ENCODE measurements at places on chromosomes 5 and 9.

DNA sequence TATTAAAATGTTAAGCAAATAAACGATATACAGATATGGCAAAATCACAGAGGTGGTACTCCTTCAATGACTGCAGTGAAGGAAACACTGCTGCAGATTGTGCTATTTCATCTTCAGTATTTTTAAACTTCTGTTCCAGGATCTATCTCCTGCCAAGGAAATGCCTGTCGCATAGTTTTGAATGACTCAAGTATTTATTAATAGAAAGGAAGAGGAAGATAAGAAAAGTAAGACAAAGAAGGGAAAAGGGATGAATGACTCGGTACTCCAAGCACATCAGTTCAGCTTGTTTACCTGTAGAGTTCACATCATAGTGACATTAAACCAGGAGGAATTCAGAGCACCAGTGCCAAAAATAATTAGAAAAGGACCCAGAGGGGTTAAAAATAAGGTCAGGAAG, 5.1 kb upstream of the GPX8 start:
- peaks cover 9% of the 10 kb centered on the region for H3K4me1 ChIP-seq
- H3K27ac ChIP-seq, result no peak overlapping the region
- peak; percentile 80 for DNase-seq

DNA sequence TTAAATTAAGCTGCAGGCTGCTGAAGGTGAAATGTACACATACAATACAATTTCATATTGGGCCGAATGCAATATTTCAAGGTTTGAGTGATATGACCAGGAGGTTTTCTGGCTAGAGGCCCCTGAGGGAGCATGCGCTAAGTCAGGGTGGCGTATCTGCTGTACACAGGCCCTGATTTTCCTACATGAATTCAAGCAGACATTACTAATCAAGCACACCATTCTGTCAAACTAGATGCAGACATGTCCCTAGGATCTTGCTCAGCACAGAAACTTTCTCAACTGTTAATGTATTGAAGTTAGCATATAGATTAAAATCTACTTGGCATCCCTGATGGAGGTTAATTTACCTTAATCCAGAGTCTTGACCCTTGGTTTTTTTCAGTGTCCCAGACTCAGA, 10.7 kb upstream of the LECT2 start:
- no peaks in the 10 kb centered on the region for H3K36me3 ChIP-seq
- no peak for DNase-seq
- no peak overlapping the region for H3K27ac ChIP-seq
- no peaks in the 10 kb centered on the region for H3K27me3 ChIP-seq
- 0 out of 2 replicates have a peak, but pooled peaks cover 2% of the 10 kb centered on the region for H3K4me1 ChIP-seq

GRCh38 chr9:134928436-134929192, 10.9 kb upstream of the FCN1 start:
- H3K27me3 ChIP-seq, result peaks cover 23% of the 10 kb centered on the region
- no peak overlapping the region for H3K4me3 ChIP-seq
- H3K27ac ChIP-seq, result no peak overlapping the region
- no peaks in the 10 kb centered on the region for H3K36me3 ChIP-seq
- DNase-seq, result no peak

- peaks cover 3% of the 10 kb centered on the region for H3K4me1 ChIP-seq
- no peak overlapping the region for H3K27ac ChIP-seq
- peaks cover 14% of the 10 kb centered on the region for H3K36me3 ChIP-seq
- no peak for DNase-seq
- H3K27me3 ChIP-seq, result no peaks in the 10 kb centered on the region
Measured at GRCh38 chr5:32426440-32427151, 17.9 kb downstream of the ZFR start.

DNA sequence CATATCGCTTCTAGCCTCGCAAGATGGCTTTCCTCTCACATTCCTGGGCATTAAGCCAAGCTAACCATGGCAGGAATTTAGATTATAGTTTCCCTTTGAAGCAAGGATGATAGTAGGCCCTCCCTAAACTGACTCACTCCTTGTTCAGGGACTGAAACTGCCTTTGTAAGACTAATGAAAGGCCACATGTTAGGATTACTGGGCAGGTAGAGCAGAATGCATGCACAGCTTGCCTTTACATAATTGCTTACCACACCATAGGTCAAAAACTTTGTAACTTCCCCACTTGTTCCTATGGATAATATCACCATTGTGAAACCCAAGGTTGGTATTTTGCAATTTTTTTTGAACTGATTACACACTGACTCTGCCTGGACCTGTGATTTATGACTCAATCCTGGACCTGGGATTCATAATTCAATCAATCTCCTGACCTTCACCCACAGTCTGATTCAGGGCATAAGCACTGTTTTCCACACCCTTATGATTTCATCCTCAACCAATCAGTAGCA, 41.0 kb upstream of the PRDM9 start:
- H3K4me1 ChIP-seq, result no peaks in the 10 kb centered on the region
- no peaks in the 10 kb centered on the region for H3K27me3 ChIP-seq
- no peak overlapping the region for H3K4me3 ChIP-seq
- H3K36me3 ChIP-seq, result no peaks in the 10 kb centered on the region
- no peak overlapping the region for H3K27ac ChIP-seq

DNA sequence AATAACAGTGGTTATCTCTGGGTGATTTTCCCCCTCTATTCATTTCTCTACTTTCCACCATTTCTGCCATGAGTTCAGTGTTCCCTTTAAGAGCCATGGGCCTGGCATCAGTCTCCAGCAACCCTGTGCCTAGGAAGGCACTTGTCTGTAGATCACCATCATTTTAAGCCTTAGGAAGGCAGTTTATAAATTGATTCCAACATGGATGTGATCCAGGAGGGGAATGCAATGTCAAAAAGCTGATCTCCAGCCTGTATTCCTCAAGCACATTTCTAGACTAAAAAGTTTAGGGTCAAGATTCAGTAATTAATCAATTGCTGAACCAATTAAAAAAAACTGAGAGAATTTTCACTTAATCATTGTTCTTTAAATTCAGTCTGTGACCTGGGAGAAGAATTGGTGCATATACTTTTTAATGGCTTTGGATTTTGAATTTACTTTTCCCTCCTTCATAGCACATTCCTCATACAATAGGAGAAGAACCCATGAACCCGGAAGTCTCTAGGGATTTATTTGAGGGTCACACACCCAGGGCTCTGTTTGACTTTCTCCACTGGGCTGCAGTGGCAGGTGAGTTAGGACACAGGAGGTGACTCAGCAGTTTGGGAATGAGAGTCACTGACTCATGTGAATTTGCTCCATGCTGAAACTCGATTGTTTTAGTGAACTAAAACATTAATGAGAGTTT, 6.1 kb upstream of the ERMP1 start:
- H3K4me1 ChIP-seq, result peaks cover 13% of the 10 kb centered on the region
- H3K27me3 ChIP-seq, result peaks cover 7% of the 10 kb centered on the region
- H3K36me3 ChIP-seq, result no peaks in the 10 kb centered on the region

DNA sequence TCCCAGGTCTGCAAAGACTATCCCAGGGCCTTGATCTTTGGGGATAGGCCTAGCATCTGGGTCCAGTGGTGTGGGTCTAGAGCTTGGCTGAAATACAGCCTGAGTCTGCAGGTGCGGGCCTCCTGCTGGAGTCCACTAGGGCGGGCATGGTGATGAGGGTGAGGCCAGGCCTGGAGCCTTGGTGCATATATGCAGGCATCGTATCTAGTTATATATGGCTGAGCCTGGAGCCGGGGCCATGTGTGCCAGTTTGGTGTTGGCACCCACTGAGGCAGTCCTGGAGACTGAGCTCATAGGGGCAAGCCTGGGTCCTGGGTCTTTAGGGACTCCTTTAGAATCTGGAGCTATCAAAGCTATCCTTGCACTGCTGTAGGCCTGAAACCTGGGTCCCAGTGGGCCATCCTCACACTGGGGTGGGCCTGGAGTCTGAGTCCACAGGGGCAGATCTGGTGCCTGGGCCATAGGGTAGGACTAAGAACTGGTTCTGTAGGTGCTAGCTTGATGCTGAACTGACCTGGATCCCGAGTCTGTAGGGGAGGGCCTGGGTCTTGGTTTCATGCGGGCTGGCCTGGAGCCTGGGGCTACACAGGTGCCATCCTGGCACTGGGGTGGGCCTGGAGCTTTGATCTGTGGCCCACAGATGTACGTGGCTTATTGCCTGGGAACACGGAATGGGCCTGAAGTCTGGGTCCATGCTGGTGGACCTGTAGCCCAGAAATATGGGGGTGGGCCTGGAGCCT, 346.5 kb upstream of the MEF2C start:
- H3K36me3 ChIP-seq, result no peaks in the 10 kb centered on the region
- no peak overlapping the region for H3K27ac ChIP-seq
- no peak for DNase-seq
- no peak overlapping the region for H3K4me3 ChIP-seq
- no peaks in the 10 kb centered on the region for H3K4me1 ChIP-seq

DNA sequence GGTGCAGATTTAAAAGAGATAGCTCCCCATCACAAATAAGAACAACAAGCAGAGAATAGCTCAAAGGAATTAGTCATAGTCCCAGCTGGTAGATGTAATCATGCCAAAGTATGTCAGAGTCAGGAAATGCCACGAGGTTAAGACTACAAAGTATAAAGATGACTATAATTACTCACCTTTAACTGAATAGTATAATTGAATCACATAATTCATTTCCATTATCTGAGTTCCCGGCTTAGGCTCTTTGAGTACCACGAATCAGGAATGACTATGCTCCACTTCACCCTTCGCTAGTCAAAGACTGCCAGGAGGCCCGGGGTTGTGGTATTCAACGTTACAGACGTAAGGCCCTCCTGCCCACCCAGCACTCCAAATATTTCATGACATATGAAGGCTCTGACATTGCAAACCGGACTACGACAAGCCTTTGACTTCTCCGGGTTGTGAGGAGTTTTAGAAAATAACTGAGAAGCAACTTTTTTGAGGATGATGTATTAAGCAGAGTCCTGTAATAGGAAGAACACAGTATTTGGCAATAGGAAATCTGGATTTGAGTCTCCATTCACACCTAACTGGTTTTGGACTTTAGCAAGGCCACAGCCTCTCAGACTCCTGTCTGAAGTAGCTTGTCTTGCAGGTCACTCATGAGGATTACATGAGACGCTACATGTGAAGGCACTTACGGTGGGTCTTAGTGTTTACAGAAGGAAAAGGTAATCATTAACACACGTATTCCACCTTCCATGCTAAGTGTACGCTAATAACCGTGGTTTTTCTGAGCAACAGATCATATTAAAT, 64.6 kb downstream of the ENC1 start:
- no peaks in the 10 kb centered on the region for H3K36me3 ChIP-seq
- peaks cover 4% of the 10 kb centered on the region for H3K4me1 ChIP-seq
- H3K27ac ChIP-seq, result no peak overlapping the region
- no peak overlapping the region for H3K4me3 ChIP-seq
- DNase-seq, result peak; percentile 85
- H3K27me3 ChIP-seq, result no peaks in the 10 kb centered on the region

DNA sequence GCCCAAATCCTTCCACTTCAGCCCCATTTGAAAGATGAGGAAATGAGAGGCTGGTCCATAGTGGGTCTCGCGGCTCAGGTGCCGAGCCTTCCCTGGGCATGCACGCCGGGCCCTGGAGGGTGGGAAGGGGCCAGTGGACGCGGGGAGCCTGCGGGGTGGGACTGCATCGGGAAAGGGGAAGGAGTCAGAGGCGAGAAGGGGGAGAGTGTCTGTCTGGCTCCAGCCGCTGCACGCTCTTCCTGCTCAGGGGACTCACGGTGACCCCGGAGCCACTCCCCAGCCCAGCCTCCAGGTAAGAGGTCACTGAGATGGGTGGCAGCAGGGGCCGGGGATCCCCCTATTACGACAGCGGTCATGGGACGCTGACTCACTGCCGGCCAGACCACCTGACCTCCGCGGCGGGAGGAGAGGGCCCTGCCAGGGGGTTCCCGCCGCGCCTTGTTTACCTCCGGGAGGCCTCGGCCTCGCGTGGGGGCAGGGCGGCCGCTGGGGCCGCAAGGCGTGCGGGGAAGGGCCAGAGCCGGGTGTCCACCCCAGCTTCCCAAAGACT, 1.9 kb upstream of the SQSTM1 start:
- H3K4me3 ChIP-seq, result no peak overlapping the region
- H3K4me1 ChIP-seq, result peaks cover 33% of the 10 kb centered on the region
- H3K27me3 ChIP-seq, result no peaks in the 10 kb centered on the region
- peak overlapping the region; percentile 99 for H3K27ac ChIP-seq

GRCh38 chr5:143147902-143148301, 255.6 kb downstream of the NR3C1 start:
- H3K4me1 ChIP-seq, result peaks cover 12% of the 10 kb centered on the region
- no peaks in the 10 kb centered on the region for H3K27me3 ChIP-seq
- no peak overlapping the region for H3K27ac ChIP-seq
- DNase-seq, result peak; percentile 57
- H3K36me3 ChIP-seq, result no peaks in the 10 kb centered on the region

DNA sequence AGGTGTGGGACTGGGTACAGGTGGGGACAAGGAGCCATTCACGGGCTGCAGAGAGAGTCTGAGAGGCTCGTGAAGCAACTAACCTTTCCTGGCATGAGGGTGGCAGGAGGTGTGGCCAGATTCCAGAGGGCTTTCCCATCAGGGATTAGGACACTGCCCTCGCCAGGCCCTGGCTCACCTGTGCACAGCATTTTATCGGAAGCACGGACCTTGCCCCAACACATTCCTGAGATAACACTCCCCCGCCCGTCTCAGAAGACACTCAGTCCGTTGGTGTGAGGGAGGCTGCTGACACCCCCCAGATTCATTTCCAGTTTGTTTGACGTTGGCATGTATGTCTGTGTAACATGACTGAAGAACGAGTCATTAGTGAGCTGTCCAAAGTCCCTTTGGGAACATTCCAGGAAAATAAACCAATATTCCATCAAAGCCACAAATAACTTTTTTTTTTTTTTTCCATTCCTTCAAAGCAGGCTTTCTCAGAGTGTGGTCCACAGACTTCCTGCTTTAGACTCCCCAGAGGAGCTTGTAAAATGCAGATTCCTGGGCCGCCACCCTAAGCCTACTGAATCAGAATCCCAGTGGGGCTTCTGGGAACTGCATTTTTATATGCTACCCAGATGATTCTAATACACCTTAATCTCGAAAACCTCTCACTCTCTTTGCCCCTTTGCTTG, 23.4 kb downstream of the WWC1 start:
- peak overlapping the region; percentile 75 for H3K27ac ChIP-seq
- DNase-seq, result peak; percentile 99
- H3K36me3 ChIP-seq, result no peaks in the 10 kb centered on the region

GRCh38 chr5:127324756-127325155, 34.2 kb downstream of the MEGF10 start:
- peaks cover 5% of the 10 kb centered on the region for H3K27me3 ChIP-seq
- DNase-seq, result no peak
- H3K4me1 ChIP-seq, result no peaks in the 10 kb centered on the region
- H3K36me3 ChIP-seq, result no peaks in the 10 kb centered on the region

GRCh38 chr9:114880291-114880745, 50.1 kb downstream of the TNFSF8 start:
- H3K36me3 ChIP-seq, result no peaks in the 10 kb centered on the region
- H3K4me1 ChIP-seq, result peaks cover 4% of the 10 kb centered on the region
- H3K27me3 ChIP-seq, result no peaks in the 10 kb centered on the region
- DNase-seq, result peak; percentile 45
- no peak overlapping the region for H3K27ac ChIP-seq

DNA sequence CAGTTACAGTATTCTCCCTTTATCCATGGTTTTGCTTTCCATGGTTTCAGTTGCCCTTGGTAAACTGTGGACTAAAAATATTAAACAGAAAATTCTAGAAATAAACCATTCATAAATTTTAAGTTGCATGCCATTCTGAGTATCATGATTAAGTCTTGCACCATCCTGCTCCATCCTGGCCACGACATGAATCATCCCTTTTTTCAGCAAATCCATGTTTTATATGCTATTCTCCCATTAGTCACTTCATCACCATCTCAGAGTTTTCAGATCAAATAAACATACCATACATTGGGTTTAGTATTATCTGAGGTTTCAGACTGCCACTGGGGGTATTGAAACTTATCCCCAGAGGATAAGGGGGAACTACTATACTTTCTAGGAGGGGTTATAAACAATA, 234.4 kb upstream of the ATP10B start:
- H3K4me1 ChIP-seq, result no peaks in the 10 kb centered on the region
- H3K27ac ChIP-seq, result no peak overlapping the region
- peak; percentile 3 for DNase-seq
- H3K4me3 ChIP-seq, result no peak overlapping the region
- H3K27me3 ChIP-seq, result no peaks in the 10 kb centered on the region
